ENCODE measurements at places on chromosomes 4 and X. TPM values are rescaled to one million over a fixed set of nuclear protein-coding genes. Genes with fewer than 3 reads are reported as not detected.

CYP2U1 gene
- total RNA-seq = 11.1 TPM

GAB3 gene
- 1.9 TPM for total RNA-seq

TEX13C gene
- not detected for total RNA-seq

GPR50 gene
- total RNA-seq = not detected

DNA sequence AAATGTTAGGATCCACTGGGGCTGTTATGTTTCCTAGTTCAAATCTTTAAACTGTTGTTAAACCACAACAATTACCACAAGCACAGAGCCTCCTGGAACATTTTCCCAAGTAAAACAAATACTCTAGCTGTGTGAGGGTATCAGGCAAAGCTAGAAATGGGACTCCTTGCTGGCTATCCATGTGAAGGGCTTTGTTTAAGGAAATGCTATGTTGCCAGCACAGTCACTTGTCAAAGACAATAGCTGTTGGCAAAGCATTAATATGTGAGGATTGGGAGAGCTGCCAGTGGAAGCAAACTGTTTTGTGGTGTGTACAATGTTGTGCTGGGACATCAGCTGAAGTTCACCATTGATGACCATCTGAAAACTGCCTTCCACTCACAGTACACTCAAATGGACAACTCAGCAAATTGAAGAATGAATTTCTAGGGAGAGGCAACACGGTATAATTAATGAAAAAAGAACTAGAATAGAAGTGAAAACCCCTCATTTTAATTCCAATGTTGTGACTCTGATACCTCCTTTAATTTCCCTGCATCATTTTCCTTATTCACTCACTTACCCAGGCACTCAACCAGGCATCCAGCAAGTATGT lies 100.8 kb downstream of the ANXA3 start:
- no peak for DNase-seq
- H3K27me3 ChIP-seq = no peaks in the 10 kb centered on the region
- H3K4me3 ChIP-seq = no peak overlapping the region

DNA sequence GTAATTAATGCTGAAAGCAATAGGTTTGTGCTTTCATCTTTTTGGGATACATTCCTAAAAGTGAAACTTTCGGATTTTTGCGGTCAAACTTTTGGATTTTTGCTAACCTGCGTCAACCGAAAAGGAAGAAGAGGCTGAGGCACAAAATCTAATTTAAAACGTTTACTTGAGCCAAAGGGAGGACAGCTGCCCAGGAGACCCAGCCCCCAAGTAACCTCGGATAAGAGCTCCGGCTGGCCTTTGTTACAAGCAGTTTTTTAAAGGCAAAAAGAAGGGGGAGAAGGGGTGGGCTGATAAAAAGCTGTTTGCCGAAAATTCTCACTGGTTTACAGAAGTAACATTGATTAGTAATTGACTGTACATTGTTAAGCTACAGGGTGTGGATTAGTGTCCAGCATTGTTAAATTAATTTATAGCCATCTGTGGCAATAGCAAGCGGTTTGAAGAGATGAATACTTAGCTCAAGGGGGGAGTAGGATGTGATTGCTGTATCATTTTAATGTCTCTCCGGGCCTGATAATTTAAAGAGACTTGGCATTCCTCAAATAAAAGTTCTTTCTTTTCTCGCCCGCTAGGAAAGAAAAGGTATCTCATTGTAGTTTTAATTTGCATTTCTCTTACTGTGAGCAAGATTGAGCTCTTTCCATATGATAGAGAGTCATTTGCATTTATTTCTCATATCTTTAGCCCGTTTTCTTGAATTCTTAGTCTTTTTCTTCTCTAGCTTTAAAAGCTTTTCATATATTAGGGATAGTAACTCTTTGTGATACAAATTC lies 59.1 kb upstream of the USP9X start:
- H3K36me3 ChIP-seq = no peaks in the 10 kb centered on the region
- H3K27me3 ChIP-seq = peaks cover 3% of the 10 kb centered on the region
- no peaks in the 10 kb centered on the region for H3K4me1 ChIP-seq
- H3K27ac ChIP-seq = peak overlapping the region; percentile 45
- peak; percentile 16 for DNase-seq

- H3K27me3 ChIP-seq = no peaks in the 10 kb centered on the region
- H3K4me3 ChIP-seq = no peak overlapping the region
- no peak for DNase-seq
- no peaks in the 10 kb centered on the region for H3K36me3 ChIP-seq
- no peak overlapping the region for H3K27ac ChIP-seq
These were observed 22.5 kb downstream of the SLC9B2 start for GRCh38 chr4:103054030-103054429.

- H3K36me3 ChIP-seq = peaks cover 5% of the 10 kb centered on the region
- peaks cover 4% of the 10 kb centered on the region for H3K4me1 ChIP-seq
- DNase-seq = peak; percentile 97
- H3K27ac ChIP-seq = peak within 1 kb of the TSS; percentile 97
These were observed at the start of gene UBE2D3 for GRCh38 chr4:102826890-102827673. Gene UBE2D3 (minus strand): TSS chr4:102827551. CDS start chr4:102826508, 1,043 bp downstream.

DNA sequence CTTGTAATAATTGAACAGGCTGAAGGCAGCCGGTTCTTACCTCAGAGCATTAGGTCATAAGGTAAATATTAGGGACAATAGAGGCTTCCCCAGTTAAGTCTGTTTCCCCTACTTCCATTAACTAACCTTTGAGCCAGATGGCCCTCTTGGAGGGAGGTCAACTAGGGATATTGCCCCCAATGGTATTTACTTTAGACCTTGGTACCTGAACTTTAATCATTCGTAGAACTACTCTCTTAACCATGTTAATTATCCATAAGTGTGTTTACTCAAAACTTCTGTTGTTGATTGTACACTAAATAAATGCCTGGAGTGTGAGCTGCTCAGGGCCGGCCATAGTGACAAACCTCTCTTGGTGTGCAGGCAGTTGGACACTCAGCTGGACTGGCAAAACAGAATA lies 1843.5 kb upstream of the AGA start:
- no peaks in the 10 kb centered on the region for H3K4me1 ChIP-seq
- H3K27ac ChIP-seq = no peak overlapping the region
- H3K36me3 ChIP-seq = no peaks in the 10 kb centered on the region
- no peaks in the 10 kb centered on the region for H3K27me3 ChIP-seq
